ENCODE measurements at places on chromosomes 5 and 9.

DNA sequence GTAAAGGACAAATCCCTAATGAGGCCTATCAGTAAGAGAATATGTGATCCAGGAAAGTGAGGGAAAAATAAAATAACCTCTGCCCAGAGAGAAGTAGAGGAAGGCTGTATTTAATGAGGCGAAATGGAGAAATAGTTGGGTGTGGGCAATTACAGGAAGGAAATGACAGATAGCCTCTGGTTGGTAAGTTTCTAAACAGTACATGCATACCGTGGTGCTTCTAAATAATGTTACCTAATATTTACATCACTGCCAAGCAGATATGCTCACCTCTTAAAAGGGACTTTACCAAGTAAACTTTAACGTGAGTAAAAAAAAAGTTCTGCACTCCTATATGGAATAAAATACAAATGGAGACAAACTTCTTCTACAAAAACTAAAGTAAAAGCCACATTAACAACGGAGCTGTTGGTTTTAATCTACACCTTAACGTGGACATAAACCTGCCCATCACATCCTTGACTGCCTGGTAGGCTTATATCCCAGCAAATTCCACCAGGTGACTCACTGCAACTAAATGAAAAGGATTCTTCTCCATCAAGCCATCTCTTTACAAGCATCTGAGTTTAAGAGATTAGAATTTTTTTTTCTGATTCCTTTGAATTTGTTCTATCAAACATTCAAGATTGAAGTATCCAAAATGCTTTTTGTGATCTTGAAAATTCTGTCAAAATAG, 12.4 kb downstream of the NFIL3 start:
- DNase-seq: peak; percentile 37

GRCh38 chr5:16315501-16315900, 135.9 kb upstream of the MARCHF11 start:
- DNase-seq: no peak

GRCh38 chr5:66828046-66828547, 231.9 kb downstream of the MAST4 start:
- DNase-seq: no peak

GRCh38 chr9:87116492-87116891, 169.2 kb upstream of the GAS1 start:
- no peak for DNase-seq

GRCh38 chr5:174910245-174910737, 185.9 kb downstream of the MSX2 start:
- peak; percentile 53 for DNase-seq

DNA sequence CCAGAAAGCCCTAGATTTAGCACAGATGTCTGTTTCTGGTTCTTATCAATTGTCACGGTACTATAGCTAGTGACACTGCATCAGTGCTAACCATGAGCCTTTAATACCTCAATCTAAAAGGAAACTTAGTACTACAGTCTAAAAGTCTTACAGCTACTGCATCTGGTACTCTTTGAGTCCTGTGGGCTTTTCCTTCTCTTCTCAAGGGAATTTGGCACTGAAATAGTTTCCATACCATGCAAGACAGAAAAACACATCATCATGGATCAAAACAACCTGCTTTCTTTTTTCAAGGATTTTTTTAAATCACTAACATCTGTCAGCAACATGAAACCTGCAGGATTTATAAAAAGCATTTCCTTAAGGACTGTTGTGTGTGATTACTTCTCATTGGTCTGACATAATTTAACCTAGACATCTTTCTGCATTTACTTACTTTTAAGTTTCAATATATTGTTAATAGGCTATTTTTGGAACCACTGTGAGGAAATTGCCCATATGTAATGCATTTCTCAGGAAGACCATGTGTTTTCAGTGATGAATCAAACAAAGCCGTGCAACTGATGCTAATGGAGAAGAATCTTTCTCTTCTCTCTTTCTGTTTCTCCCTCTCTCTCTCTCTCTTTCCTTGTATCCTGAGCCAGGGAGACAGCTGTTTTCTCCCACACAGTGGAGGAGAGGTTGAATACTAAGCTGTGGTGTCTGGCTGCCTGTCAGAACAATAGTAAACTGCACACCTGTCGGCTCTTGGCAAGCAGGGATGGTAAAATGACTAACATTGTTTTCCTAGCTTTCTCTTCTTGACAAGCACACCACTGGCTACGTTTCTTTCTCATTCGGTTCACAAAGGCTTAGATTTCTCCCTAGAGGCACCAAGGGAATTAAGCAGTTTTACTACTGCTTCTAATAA, 273.4 kb downstream of the CSNK1G3 start:
- DNase-seq: peak; percentile 17

- DNase-seq: peak; percentile 100
Observed at GRCh38 chr9:26264709-26265601, 586.7 kb upstream of the TUSC1 start.

GRCh38 chr9:121892706-121893105, 200.4 kb downstream of the TTLL11 start:
- DNase-seq: no peak

- DNase-seq: no peak
Observed at GRCh38 chr5:67146574-67146973, 50.0 kb downstream of the CD180 start.
